ENCODE measurements at places on chromosomes 1 and 21. TPM values are rescaled to one million over a fixed set of nuclear protein-coding genes. Genes with fewer than 3 reads are reported as not detected.

The OR6N1 gene
- total RNA-seq, result not detected

- no peak for DNase-seq
- H3K4me1 ChIP-seq, result no peaks in the 10 kb centered on the region
- H3K36me3 ChIP-seq, result no peaks in the 10 kb centered on the region
- no peaks in the 10 kb centered on the region for H3K27me3 ChIP-seq
Observed at GRCh38 chr21:27290028-27290427, 323.1 kb upstream of the ADAMTS5 start.

- DNase-seq, result no peak
- no peaks in the 10 kb centered on the region for H3K36me3 ChIP-seq
- no peak overlapping the region for H3K27ac ChIP-seq
- H3K27me3 ChIP-seq, result no peaks in the 10 kb centered on the region
- H3K4me1 ChIP-seq, result no peaks in the 10 kb centered on the region
Observed at GRCh38 chr1:3469849-3470649, 15.6 kb downstream of the ARHGEF16 start.

The CAMK2N1 gene
- 3.9 TPM for total RNA-seq

DNA sequence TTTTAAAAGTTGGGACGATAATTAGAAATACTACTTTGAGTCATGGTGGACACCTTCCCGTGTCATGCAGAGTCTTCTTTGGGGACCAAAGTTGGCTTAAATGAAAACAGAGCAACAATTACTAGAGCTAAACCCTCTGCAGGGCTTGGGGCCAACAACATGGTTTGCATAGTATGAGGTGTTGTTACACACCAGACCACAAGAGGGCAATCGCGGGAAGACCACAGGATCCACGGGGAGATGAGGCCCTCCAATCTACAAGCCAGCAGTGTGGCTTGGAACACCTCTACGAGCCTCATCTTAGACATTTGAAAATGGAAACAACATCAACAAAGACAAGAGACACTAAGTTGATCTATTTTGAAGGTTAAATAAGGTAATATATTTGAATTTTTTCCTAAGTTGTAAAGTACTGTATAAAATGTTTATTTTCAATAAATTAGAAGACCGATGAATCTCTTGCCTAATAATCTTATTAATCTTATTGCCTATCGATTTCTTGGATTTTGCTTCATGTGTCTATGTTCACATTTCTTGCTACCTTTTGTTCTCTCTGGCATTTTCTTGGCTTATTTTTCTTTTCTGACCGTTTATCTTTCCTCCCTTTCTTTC, 8.2 kb upstream of the SMCP start:
- no peak overlapping the region for H3K27ac ChIP-seq
- H3K36me3 ChIP-seq, result no peaks in the 10 kb centered on the region
- no peaks in the 10 kb centered on the region for H3K4me1 ChIP-seq
- peak; percentile 67 for DNase-seq
- no peaks in the 10 kb centered on the region for H3K27me3 ChIP-seq

DNA sequence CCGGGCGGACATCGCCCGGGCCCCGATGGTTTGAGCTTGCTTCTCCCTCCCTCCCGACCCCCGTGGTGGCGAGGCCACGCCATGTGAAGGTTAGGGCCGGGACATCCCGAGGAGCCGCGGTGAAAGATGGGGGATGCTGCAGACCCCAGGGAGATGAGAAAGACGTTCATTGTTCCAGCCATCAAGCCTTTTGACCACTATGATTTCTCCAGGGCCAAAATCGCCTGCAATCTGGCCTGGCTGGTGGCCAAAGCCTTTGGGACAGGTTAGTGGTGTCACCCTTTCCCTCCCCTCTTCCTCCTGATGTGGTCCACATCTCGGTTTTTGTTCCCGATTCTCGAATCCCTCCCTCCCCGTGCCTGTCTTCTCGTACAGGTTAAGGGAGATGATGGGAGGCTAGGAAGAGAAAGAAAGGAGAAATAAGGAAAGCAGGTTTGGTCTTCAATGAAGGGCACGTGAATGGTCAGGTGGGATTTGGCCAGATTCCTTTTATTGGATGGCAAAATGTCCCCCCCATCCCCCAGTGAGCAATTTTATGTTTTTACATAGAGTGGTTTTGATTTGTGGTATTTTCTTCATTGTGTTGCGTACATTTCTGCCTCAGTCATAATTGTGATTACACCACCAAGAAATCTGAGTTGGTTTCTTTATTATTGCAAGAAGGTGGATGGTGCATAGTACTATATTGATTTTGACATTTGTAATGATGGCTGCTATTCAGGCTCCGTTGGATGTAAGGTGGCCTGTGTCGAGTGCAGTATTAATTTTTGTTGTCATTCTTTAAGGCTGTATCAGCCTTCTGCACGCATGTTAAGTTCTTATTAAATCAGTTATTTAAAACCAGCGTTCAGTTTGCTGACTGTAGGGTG, 1.2 kb downstream of the CAMSAP2 start:
- DNase-seq, result peak; percentile 10
- peak overlapping the region; percentile 80 for H3K4me3 ChIP-seq
- no peaks in the 10 kb centered on the region for H3K36me3 ChIP-seq
- H3K4me1 ChIP-seq, result peaks cover 32% of the 10 kb centered on the region

DNA sequence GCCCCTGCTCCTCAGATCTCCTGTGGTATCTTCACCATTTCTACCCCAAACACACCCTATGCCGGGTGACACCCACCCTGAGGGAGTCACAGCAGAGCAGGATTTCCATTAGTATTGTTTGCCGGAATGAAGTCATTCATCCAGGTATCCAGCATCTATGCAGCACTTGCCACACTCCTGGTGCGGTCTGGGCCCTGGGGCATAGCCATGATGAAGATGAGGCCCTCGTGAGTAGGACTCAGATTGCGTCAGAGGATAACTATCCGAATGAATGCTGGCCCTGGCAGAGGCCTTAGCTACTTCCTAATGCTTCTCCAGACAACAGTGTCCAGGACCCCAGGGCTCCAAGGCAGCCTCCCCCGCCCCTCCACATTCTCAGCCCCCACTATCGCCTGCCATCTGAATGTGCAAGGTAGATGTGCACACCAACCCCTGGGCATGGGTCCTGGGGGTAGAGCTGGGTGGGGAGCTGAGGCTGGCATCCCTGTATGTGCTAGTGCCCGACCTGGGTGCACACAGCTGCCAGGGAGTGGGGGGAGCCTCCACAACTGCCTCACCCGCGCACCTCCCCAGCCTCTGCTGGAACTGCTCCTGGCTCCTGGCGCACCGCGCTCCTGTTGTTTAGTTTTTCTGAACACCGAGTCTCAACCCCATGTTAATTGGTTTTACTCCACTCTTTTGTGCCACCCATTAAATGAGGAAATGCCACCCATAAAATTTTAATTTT, 25.5 kb upstream of the ZC3H12A start:
- H3K4me3 ChIP-seq, result no peak overlapping the region
- H3K27me3 ChIP-seq, result no peaks in the 10 kb centered on the region

DNA sequence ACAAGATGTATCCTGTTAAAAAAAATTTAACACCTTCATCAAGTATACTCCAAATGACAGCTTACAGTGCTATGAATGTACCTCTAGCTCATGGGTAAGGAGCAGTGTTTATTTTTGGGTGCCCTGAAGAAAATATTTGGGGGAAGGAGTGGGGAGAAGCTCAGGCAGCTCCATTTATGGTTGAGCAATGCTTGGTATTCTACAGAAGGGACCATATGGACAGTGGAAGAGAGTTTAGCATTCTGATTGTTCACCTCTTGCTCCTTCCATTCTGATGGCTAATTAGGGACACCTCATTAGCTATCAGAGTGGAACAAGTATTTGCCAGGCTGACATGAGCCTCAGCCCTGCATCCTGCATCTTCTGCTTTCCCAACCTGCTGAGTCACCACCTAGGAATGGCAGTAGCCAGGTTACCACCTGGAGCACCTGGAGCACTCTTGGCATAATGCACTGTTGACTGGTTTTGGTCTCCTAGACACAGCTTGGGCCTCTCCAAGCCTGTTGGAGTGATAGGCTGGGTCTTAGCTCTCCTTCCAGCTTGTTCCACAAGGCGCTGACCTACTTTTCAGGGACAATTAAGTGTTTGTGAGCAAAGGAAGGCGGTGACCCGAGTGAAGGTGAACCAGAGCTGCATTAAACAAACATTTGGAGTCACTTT, 62.0 kb upstream of the MACF1 start:
- no peaks in the 10 kb centered on the region for H3K36me3 ChIP-seq
- H3K4me3 ChIP-seq, result no peak overlapping the region
- H3K27ac ChIP-seq, result no peak overlapping the region
- H3K27me3 ChIP-seq, result no peaks in the 10 kb centered on the region
- DNase-seq, result peak; percentile 53

The PRAMEF26 gene
- not detected for total RNA-seq

The CYP4A11 gene
- total RNA-seq, result 0.26 TPM

The TNFRSF1B gene
- 20.2 TPM for total RNA-seq

The CIART gene
- 1.2 TPM for total RNA-seq

The KRTAP19-1 gene
- total RNA-seq, result not detected

DNA sequence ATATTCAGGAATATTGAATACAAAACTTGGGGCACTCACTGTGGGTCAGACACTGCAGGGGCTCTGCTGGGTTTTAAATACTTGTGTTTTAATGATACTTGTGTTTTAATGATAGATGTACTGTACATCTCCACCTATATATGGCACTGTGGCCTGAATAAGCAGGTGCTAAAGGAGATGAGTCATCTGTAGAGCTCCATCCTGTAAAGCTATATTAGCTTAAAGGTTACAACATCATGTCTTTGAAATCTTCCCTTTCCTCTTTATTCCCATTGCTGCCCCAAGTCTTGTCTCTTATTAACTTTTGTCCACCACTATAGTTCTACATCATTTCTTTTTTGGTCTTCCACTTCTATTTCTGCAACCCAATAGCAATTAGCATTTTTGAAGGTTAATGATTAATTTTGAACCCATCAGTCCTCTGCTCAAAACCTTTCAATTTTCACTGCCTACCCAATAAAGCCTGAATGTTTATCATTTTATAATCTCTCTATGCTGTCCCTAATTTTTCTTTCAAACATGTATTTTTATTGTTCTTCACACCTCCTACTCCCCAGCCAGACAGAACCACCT, 113.3 kb upstream of the PTGFR start:
- no peak overlapping the region for H3K4me3 ChIP-seq
- no peak overlapping the region for H3K27ac ChIP-seq

- no peak overlapping the region for H3K27ac ChIP-seq
- H3K36me3 ChIP-seq, result no peaks in the 10 kb centered on the region
- H3K4me1 ChIP-seq, result no peaks in the 10 kb centered on the region
- no peak overlapping the region for H3K4me3 ChIP-seq
- no peak for DNase-seq
Observed at GRCh38 chr1:65276197-65276939, 33.0 kb upstream of the DNAJC6 start.

GRCh38 chr1:248625166-248625565, 9.7 kb downstream of the OR2T11 start:
- DNase-seq, result no peak
- no peak overlapping the region for H3K4me3 ChIP-seq
- H3K4me1 ChIP-seq, result no peaks in the 10 kb centered on the region
- H3K27me3 ChIP-seq, result no peaks in the 10 kb centered on the region
- no peak overlapping the region for H3K27ac ChIP-seq

GRCh38 chr1:150072959-150073358, 5.4 kb downstream of the VPS45 start:
- H3K36me3 ChIP-seq, result no peaks in the 10 kb centered on the region
- no peak overlapping the region for H3K4me3 ChIP-seq
- no peaks in the 10 kb centered on the region for H3K27me3 ChIP-seq
- DNase-seq, result no peak
- no peak overlapping the region for H3K27ac ChIP-seq

The GUCA2B gene
- not detected for total RNA-seq

The PROX1 gene
- 33.4 TPM for total RNA-seq

The IBA57 gene
- total RNA-seq, result 6.6 TPM

DNA sequence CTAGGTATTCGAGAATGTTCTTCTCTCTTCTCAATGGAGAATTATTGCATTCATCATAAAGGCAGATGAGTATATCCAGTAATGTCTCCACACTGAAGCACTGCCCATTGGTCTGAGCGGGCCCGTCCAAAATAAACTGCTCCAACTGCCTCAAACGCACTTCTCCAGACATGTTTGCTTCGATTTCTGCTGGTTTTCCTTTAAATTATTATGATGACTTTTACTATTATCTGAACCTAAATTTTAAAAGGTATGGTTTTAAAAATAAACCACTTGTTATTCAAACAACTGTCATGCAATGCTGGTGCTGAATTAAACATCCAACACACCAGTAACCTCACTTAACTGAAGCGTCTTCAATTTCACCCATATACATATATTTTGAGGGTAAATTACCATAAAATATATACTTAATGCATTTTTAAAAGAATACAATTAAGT, 1.3 kb downstream of the CDC42BPA start:
- no peak for DNase-seq
- peak overlapping the region; percentile 67 for H3K4me3 ChIP-seq
- H3K27ac ChIP-seq, result peak overlapping the region; percentile 96
- peaks cover 31% of the 10 kb centered on the region for H3K4me1 ChIP-seq

DNA sequence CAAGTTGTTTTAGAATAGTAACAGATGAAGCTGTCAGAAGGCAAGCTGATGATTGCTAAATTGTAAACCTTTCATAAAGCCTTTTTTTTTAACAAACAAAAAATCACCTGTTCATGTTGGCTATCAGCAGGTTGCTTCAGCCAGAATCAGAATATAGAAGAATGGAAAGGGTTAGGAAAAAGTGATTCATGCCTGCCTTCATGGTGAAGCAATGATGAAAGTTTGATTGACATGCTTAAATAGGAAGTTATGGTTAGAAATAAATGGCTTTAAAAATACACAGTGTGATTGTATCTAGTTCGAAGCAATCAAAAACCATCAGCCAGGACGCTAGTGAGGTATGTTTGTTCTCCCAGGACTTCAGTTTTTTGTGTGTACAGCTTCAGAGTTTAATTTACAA, 37.9 kb downstream of the GABPA start:
- H3K36me3 ChIP-seq, result no peaks in the 10 kb centered on the region
- H3K27ac ChIP-seq, result peak overlapping the region; percentile 13
- H3K27me3 ChIP-seq, result no peaks in the 10 kb centered on the region
- H3K4me3 ChIP-seq, result no peak overlapping the region
- H3K4me1 ChIP-seq, result peaks cover 3% of the 10 kb centered on the region

DNA sequence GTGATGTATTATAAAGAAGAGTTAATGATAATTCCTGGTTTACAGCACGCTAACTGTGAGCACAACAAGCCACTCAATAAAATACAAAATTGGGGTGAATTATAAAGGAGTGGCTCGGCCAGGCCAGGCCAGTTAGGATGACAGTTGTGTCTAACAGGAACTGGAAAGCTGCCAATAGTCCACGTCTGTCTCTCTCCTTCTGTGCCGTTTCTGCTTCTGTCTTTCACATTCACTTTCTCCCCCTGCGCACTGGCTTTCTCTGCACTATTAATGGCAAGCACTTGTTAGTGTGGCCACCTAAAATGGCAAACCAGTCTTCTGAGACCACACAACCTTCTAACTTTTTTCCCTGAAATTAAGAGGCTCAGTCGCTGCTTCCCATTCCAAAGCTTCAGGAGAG, 394.3 kb downstream of the NTNG1 start:
- no peaks in the 10 kb centered on the region for H3K36me3 ChIP-seq
- DNase-seq, result no peak
- no peak overlapping the region for H3K4me3 ChIP-seq
- H3K27me3 ChIP-seq, result no peaks in the 10 kb centered on the region

The ZYG11A gene
- total RNA-seq, result not detected

- H3K27ac ChIP-seq, result no peak overlapping the region
- no peaks in the 10 kb centered on the region for H3K4me1 ChIP-seq
- no peaks in the 10 kb centered on the region for H3K27me3 ChIP-seq
- no peaks in the 10 kb centered on the region for H3K36me3 ChIP-seq
- H3K4me3 ChIP-seq, result no peak overlapping the region
Observed at GRCh38 chr1:71049951-71050598, 2.5 kb upstream of the PTGER3 start.
